Stimulated activated CD4-positive, alpha-beta T cell treated with anti-CD3 and anti-CD28 coated beads, Interleukin-15, amount 100 ng/mL, for 1 hour (primary cell): ENCODE measurements at places on chromosomes 4 and X.

DNA sequence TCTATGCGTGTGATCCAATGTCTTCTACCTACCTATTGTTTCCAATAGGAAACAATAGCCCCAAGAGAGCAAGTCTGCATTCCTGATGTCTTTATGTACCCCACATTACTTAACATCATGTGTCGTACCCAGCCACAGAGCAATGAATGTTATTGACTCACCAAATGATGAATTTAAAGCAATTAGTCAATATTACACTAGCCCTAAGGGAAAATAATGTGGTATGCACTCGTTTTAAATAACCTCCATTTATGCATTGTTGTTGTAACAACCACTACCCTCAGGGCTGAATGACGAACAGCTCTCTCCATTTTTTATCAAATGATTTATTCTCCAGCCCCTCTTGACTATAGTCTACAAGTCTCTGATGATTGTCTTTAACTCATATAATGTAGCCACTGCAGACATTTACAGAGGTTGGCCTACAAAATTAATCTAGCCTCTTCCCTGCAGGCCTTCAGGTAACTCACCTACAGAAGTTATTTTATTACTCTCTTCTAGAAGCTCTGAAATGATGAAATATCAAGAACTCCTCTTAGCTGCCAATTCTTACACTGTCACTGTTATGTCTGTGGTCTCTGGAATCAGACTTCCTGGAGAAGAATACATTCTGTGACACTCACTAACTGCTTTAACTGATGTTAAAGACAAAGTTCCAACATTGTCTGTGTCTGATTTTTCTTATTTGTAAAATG lies 601.7 kb upstream of the GRIA3 start:
- no peak for DNase-seq

GRCh38 chr4:155757745-155758265 lies 1.0 kb upstream of the GUCY1B1 start:
- DNase-seq: no peak

- no peak for DNase-seq
These were observed 19.7 kb downstream of the GAB3 start for GRCh38 chrX:154731184-154731583.

GRCh38 chrX:39661116-39661907 lies 436.4 kb downstream of the BCOR start:
- no peak for DNase-seq

- no peak for DNase-seq
These were observed 486.7 kb upstream of the MAGEB2 start for GRCh38 chrX:29728639-29729038.

GRCh38 chrX:47321386-47321785 lies 49.0 kb upstream of the ZNF157 start:
- no peak for DNase-seq

DNA sequence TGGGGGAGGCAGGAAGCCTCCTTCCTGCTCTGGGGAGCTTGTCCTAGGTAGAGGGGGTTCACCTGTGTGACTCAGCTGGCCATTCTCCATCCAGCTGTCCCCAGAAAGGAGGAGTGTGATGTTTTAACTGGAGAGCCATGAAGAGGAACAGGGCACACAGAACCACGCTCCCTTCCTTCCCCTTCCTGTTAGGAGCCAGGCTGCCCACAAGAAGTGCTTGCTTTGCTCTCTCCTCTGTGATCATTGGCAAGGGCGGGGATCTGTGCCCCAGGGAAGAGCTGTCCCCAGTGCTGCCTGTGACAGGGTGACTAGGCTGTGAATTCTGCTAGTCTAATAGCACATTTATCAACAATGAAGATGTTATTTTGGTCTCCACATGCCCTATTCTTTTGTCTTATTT lies 169.6 kb upstream of the GATB start:
- DNase-seq: no peak

DNA sequence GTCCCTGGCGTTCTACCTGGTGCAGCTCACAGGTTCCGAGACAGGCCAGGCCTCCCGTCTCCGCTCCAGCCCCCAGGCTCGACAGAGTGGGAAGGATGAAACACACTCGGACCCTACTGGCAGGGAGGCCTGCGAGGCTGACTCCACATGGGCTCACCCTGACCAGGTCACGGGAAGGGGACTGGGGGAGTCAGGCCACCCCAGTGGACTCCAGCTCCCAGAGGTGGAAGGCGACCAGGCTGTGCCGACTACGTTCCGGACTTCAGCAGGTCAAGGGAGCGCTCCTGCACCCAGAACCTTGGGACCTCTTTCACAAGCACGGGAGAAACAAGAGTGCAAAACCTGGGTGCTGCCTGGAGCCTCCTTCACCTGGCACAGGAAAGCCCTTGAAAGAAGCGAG lies 4.6 kb upstream of the IRAK1 start:
- DNase-seq: no peak

DNA sequence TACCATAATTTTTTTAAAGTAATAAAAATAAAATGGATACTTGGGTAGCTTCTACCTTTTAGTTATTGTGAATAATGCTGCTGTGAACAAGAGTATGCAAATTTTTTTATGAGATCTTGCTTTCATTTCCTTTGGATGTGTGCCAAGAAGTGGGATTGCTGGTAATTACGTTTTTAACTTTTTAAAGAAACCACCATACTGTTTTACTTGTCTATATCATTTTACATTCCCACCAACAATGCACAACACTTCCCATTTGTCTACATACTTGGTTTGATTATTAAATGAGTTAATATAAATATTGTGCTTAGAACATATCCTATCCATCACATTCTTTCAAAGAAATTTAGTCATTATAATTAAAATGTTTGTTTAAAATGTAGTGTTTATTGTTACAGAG lies 3.9 kb upstream of the SULT1B1 start:
- DNase-seq: no peak

DNA sequence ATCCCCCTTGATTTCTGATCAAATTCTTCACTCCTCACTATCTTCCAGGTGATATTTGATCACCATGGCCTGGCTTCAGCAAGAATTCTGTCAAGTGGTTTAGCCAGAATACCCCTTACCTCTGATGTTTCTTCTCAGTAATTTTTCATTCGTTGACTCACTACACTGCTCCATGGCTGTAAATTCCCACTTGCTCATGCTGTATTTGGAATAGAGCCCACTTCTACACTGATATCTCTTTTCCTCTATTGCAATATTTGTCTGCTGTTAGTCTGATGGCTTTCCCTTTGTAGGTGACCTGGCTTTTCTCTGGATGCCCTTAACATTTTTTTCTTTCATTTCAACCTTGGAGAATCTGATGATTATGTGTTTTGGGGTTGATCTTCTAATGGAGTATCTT lies 73.9 kb upstream of the DIPK2B start:
- DNase-seq: no peak

- no peak for DNase-seq
These were observed 214.6 kb upstream of the FAM241A start for GRCh38 chr4:111930659-111931058.

DNA sequence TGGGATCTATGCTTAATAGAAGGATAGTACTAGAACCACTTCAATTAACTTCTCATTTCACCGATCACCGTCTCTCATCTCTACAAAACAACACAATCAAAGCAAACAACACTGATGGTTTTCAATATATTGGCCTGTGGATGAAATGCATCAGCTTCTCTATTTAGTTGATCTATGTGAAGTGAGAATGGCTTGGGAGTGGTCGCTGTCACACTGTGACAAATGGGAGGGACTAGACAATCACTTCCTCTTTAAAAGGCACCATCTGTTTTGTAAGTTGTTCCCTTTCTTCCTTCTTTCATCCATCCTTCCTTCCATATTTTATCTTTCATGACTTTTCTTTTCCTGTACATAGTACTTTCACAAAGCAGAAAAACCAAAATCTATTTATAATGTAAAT lies 23.9 kb upstream of the NWD2 start:
- no peak for DNase-seq

- DNase-seq: no peak
These were observed 819.1 kb upstream of the EPHA5 start for GRCh38 chr4:66489370-66489769.

DNA sequence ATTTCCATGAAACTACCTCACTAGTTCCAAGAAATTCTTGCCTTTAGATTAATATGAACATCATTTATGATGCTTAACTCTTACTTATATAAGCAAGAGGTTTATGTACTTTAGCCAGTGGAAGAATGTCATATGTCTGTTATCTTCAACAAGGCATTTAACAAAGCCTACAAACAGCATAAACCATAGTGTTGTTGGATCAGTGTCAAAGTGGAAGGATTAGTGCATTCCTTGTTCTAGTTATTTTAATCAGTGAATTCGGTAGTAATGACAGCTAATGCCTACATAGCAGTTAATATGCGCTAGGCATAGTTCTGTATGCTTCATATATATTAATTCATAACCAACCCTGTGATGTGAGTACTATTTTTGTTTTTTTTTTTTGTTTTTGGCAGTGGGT lies 3.1 kb downstream of the PI4K2B start:
- no peak for DNase-seq

GRCh38 chr4:63583561-63583960 lies 825.7 kb downstream of the TECRL start:
- DNase-seq: no peak

DNA sequence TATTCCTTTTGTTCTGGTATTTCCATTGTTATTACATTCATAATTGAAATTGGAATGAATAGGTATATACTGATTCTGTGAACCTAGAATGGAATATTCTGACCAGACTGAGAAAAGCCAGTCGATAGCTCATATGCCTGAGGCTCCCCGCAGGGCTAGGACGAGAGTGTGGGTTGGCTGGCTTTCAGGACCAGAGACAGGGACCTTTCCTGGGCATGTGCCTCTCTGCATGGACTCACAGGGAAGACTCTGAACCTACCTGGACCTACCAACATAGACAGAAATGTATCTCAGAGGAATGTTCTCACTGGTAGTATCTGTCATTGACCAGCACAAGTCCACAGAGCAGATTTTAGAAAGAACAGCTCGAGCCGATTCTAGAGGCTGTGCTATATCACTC lies 214.6 kb downstream of the FRMPD4 start:
- no peak for DNase-seq

- DNase-seq: no peak
These were observed 57.0 kb downstream of the XAGE2 start for GRCh38 chrX:52425775-52426174.

DNA sequence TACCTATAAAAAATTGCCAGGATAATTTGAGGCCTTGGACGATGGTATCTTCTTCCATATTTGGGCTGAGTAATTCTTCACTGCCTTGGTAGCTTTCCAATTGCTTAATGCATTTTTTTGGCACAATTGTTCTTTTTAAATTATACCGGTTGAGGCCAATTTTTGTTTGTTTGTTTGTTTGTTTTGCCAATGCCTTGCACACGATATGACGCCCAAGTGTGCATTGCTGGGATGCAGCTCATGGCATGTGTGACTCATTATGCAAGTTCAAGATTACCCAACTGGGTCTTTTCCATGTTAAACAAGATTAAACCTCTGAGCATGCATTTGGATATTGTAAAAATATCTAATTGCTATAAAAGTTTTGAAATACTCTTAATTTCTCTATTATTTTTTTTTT lies 71.1 kb upstream of the KCNIP4 start:
- DNase-seq: no peak

DNA sequence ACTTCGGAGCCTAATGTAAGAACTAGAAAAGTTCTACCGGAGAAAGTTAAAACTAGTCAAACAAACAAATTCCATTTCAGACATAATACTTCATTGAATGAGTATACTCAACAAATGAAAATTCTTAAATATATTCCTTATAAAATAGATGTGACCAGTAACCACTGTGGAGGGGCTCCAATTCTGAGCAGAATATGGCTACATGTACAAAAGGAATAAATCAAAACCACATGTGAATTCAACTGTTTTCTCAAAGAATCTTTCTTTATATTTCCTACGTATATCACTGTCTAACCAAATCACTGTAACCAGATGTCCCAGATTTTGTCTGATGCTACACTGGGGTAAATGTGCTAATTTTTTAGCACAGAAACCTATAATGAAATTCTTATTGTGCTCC lies 49.0 kb downstream of the HTN1 start:
- no peak for DNase-seq

DNA sequence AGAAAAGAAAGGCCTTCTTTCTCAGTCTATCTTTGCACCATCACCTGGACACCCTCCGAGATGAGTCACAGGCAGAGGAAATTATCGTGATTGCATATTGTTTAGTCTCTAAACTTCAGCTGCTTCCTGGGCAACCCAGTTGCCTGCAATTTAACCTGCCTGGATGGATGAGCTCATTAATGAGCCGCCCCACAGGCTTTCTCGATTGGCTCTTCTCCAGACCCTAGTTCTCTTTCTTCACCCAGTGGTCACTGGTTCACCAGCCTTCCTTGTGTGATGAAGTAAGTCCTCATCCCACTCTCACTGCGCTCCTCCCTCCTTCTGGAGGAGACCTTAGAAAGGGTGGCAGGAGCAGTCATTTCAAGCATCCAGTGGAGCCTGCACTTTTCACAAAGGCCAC lies 94.4 kb downstream of the SOWAHB start:
- DNase-seq: no peak

DNA sequence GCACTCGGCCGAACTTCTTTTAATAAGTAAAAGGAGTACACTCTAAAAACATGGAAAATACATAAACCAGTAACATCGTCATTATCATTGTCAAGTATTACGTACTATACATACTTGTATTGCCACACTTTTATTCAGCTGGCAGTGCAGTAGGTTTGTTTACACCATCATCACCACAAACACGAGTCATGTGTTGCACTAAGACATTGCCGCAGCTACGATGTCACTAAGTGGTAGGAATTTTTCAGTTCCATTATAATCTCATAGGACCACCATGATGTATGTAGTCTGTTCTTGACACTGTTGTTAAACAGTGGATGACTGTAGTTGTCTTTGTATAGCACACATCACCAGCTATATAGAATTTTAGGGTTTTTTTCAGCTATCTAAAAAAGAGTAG lies 48.0 kb upstream of the TMEM131L start:
- no peak for DNase-seq

- no peak for DNase-seq
These were observed 99.7 kb downstream of the FIP1L1 start for GRCh38 chr4:53477038-53477565.

DNA sequence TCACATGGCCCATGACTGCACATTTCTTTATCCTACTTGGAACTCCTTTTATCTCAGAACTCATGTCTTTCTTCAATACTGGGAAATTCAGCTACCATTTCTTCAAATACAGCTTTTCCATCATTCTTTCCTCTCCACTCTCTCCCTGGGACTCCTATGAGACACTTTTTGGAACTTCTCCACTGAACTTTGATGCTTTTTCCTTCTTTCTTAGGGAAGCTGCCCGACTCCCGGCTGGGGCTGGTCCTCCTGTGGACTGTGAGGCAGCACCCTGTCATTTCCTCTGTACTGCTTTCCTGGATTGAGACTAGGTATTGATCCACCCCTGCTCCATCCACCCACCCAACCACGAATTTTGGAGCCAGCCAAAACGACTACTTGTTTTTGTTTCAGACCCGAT lies 40.0 kb downstream of the ZFYVE28 start:
- DNase-seq: no peak

DNA sequence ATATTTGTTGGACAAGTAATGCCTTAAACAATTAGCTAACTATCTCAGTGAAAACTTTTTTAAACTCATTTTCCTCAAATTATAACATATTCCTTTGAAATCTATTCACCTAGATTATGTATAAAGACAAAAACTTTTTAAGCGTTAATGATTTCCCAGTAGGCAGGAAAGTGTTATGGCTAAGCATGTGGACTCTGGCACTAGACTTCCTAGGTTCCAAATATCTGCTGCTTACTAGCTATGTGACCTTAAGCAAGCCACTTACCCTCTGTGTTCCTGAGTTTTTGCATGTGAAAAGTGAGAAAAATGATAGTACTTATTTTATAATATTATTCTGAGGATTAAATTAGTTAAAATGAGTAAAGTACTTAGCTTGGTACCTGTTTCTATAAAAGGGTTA lies 301.8 kb downstream of the STPG2 start:
- DNase-seq: no peak

- DNase-seq: no peak
These were observed 132.9 kb downstream of the NKX6-1 start for GRCh38 chr4:84366161-84366560.
